Neural progenitor cell (in vitro differentiated cells): ENCODE measurements at places on chromosomes 1 and 21.
A peak's percentile ranks its signal among the peaks of the same experiment; 100 is the strongest.

DNA sequence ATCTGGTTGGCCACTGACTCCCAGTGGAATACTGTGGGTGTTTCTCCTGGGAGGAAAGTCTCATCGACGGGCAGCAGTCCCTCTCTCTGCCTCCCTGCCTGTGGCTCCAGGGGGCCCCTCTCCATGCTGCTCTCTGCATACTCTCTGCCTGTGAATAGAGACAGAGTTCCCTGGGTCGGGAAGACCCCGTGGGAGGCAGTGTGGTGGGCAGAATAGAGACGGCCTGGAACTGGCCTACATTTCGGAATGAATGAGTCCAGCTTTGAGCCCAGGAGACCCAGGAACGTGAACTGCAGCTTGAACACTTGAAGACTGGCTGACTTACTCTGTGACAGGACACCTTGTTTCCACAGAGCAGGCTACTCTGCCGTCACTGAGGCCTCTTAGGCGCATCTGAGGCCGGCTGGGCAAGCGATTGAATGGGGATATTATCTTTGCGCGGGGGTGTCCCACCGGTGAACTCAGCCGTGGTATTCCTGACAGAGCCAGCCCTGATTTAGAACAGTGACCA lies 64.0 kb downstream of the KIF21B start:
- DNase-seq = peak; percentile 53

DNA sequence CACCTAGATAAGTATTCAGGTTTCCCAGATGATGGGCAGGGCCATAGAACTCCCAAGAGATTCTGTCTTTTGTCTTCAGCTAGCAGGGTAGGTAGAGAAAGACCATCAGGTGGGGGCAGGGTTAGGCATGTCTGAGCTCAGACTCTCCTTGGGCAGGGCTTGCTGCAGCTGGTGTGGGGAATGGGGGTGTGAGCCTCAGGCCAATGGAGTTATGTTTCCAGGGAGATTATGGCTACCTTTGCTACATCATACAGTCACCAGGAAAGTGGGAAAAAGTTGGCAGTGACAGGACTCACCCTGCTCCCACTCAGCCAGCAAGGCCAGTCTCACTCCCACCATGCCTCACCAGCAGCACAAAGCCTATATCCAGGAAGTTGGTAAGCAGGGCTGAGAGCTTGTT lies 77.8 kb downstream of the DRAM2 start:
- DNase-seq = no peak

DNA sequence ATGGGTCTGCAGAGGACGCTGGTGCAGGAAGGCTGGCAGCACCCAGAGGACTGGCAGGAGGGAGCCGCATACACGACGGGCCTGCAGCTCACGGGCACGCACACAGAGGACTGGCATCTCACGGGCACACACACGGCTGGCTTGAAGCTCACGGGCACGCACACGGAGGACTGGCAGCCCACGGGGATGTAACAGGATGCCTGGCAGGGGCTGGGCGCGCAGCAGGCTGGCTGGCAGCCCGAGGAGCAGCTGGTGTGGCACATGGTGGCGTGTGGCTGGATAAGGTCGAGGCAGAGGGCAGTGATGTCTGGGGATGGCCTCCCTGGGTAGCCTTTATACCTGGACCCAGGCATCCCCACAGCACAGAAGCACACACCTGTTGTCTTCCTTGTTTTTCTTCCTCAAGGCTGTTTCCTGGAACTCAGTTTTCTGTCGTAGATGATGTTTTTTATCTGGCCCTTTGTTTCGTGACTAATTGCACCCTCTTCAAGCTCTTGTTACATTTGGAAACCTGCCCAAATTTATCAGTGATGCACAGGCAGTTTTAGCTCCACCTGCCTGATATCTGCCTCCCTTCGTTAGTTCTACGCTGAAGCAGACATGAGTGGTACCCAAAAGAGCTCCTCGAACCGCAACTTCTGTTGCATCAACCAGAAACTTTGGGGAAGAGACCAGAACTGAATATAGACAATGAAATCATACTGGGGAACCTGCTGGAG lies at the start of gene KRTAP12-1:
Gene KRTAP12-1, minus strand, starts transcription at position 303 of the 719 bp plus-strand sequence. Its CDS starts 40 bp downstream, at position 263.
- DNase-seq = no peak

DNA sequence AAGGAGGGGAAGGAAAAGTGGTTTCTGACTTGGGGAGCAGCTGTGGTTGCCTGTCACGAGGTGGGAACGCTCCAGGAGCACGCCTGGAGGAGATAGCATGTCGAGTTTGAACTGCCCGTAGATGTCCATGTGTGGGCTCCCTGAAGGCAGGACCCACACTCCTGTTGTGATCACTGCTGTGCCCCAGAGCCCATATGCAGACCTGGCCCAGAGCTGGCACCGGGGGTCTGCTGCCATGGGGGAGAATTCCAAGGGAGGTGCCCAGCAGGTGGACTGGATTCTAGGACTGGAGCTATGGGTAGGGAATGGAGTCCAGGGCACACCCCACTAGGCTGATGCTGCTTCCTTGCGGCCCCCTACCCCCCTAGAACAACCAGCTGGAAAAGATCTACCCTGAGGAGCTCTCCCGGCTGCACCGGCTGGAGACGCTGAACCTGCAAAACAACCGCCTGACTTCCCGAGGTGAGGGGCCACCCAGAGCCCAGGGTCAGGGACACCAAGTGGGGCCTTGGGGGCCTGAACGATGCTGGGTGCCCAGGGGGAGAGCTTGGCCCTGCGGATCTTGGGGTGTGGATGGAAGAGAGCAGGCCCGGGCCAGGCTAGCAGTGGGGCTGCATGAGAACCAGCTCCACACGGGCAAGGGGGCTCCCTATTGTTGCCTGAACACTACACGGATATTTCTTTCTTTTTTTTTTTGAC lies 9.3 kb downstream of the PODN start:
- no peak for DNase-seq

- DNase-seq = no peak
Observed at GRCh38 chr1:119547805-119548204, 40.8 kb downstream of the HSD3B1 start.

- no peak for DNase-seq
Observed at GRCh38 chr1:23879809-23880208, 11.7 kb upstream of the FUCA1 start.

DNA sequence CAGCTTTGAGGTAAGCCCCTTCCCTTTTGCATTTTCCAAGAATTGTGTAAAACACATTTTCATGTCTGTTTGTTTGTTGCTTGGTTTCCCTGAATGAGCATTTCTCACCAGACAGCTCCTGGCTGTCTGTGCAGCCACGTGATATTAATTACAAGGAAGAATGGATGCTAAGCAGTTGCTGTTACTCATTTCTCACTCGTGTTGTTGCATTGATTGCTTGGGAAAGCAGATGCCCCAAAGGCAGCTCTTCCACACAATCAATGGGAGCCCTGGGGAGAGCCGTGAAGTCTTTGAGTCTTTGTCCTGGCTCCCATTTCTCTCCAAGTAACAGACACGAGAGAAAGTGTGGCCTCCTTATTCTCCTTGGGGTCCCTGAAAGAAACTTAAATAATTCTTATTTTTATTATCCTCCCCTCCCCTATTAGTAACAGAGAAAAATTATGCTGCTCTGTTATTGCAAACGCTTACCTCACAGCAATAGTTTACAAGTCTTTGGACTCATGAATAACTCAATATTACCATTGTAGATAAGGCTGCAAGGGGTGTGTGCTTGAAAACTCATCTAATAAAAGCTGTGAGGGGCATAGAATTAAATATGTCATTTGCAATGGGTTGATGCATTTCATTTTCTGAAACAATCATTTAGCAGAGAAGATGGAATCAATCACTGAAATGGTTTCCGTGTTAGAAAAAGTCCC lies 127.7 kb upstream of the CAMK1G start:
- peak; percentile 44 for DNase-seq

DNA sequence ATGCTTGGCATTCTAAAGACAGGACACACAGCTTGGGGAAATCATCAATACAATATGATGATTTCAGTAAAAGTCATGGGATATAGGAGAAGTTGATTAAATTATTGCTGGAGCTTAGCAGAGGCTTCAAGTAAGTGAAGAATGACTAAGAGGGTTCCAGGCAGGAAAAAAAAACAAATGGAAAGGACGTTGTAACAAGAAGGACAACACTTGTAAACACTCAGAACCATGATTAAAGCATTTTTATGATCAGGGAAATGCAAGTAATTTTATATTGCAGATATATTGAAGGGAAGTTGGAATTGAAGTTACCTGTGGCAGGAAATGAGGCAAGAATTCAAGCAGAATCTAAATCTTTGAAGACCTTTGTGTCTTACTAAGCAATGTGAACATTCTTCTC lies 602.7 kb upstream of the NEGR1 start:
- no peak for DNase-seq

GRCh38 chr1:93028542-93028941 lies 50.5 kb upstream of the MTF2 start:
- DNase-seq = no peak

GRCh38 chr1:68359045-68359444 lies 90.7 kb downstream of the RPE65 start:
- DNase-seq = no peak

DNA sequence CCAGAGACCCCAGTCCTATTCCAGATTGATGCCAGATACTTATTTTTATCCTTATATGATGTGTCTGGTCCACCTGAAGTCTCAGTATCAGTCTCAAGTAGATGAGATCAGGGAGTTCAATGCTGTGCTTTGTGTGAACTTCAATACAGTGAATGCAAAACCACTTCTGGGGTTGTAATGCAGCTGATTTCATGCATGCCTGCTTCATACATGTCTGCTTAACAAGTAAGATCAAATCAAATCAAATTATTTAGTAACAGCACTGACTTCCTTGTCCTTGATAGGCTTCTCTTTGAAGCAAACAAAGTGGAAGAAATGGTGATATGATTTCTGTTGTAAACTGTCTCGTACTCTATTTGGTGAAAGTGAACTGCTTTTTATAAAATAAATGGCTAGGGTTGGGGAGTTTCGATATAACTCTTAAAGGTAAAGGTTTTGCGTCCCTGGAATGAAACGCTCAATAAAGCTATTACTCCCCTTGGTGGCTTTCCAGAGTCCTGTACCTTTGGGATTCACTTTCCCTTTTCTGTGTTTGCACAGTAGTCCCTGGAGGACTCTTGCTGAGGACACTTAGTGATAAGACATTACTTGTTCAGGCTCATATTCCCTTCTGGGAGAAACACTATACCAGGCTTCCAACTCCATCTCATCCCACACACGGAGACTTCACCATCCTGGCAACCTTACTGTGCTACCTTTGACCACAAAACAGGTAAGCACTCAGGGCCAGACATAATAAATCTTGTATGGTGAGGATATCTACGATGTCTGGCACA lies 59.3 kb downstream of the FH start:
- no peak for DNase-seq

DNA sequence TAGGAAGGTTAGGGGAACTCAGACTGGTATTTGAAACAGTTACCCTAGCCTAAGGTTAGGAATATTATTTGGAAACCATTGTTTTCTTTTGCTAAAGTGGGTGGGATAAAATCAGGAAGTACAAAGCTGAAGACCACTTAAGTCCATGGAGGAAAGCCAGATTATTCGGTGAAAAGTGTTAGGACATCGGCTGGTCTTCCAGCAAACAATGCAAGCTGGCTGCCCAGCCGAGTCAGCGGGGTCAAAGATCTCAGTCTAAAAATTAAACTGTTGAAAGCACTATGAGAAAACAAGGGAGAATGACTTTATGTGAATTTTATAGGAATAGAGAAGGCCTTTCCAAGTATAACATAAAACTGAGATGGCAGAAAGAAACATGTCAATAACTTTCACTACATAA lies 231.7 kb downstream of the KCNJ6 start:
- no peak for DNase-seq

- no peak for DNase-seq
Observed at GRCh38 chr1:41323243-41323642, 38.0 kb upstream of the FOXO6 start.

- peak; percentile 61 for DNase-seq
Observed at GRCh38 chr1:93908394-93909145, 660 bp downstream of the GCLM start.

DNA sequence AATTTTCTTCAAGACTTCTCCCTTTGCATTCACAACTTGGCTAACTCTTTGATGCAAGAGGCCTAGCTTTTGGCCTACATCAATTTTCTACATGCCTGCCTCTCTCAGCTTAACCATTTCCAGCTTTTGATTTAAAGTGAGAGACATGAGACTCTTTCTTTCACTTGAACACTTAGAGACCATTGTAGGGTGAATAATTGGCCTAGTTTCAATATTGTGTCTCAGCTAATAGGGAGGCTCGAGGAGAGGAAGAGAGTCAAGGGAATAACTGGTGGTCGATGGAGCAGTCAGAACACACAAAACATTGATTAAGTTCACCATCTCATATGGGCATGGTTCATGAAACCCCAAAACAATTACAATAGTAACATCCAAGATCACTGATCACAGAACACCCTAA lies 225.5 kb downstream of the TPR start:
- peak; percentile 3 for DNase-seq

- no peak for DNase-seq
Observed at GRCh38 chr1:175200678-175201521, 8.3 kb upstream of the KIAA0040 start.

- no peak for DNase-seq
Observed at GRCh38 chr1:65393347-65393746, 27.1 kb upstream of the LEPR start.

- no peak for DNase-seq
Observed at GRCh38 chr1:34441259-34442069, 264.8 kb downstream of the C1orf94 start.

DNA sequence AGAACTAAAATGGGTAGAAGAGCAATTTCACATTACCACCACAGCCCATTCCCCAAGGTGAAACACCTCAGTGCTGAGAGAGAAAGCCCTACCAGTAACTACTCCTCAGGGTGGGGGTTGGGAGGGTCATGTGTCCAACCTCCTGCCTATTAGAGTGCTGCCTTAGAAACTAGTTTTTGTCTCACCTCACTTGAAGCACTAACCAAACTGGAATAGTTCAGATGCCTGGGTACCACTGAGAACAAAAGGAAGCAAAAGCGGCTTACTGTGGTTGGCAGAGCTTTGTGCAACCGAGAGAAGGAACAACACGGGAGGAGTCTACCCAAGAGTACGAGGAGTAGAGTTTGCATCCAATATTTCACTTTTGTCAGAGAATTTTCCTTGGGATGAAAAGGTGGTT lies 1207.5 kb upstream of the ADGRL2 start:
- no peak for DNase-seq

DNA sequence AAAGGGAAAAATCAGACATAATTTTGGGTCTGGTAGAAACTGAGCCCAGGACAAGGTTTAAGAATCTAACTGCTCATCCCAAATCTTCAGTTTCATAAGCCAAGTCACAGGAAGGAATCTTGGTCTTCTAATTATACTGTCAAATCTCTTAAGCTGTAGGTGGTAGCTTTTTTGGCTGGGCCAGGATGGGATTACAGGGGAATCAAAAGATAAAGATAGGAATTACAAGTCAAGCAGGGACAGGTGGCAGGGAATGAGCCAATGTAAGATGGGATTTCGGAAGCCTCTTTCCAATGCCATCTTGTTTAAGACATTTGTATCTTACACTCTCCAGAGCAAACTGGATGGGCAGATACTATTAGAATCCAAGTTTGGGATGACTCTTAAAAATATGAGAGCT lies 383.5 kb downstream of the KCNH1 start:
- DNase-seq = no peak
